ENCODE measurements at places on chromosomes 5 and 9. TPM values are rescaled to one million over a fixed set of nuclear protein-coding genes. Genes with fewer than 3 reads are reported as not detected.

SHB gene
- total RNA-seq: 26.2 TPM

LCN6 gene
- total RNA-seq: not detected

PDLIM4 gene
- 40.4 TPM for total RNA-seq

PRR16 gene
- total RNA-seq: not detected

ACSL6 gene
- not detected for total RNA-seq

HTR4 gene
- not detected for total RNA-seq

AQP3 gene
- 1.3 TPM for total RNA-seq

SOX30 gene
- total RNA-seq: not detected

ADGRV1 gene
- not detected for total RNA-seq

ASPN gene
- total RNA-seq: not detected

TAF11L9 gene
- total RNA-seq: not detected

MED10 gene
- 27.8 TPM for total RNA-seq

SPATA31C1 gene
- total RNA-seq: not detected

TICAM2 gene
- total RNA-seq: 2.7 TPM

SLC25A2 gene
- total RNA-seq: 0.15 TPM

PDGFRB gene
- total RNA-seq: 0.69 TPM

SCGB3A2 gene
- not detected for total RNA-seq

OR13C9 gene
- total RNA-seq: not detected

ARHGEF28 gene
- total RNA-seq: 43.8 TPM

CHSY3 gene
- 1.2 TPM for total RNA-seq

AQP7 gene
- 0.07 TPM for total RNA-seq

FBXO4 gene
- total RNA-seq: 6.1 TPM

EPB41L4B gene
- total RNA-seq: 0.39 TPM

PRELID2 gene
- 11.9 TPM for total RNA-seq

SLC6A7 gene
- total RNA-seq: not detected

PCDHB16 gene
- total RNA-seq: 0.25 TPM

SLC22A4 gene
- 12.0 TPM for total RNA-seq

QRFP gene
- not detected for total RNA-seq

PGM5 gene
- total RNA-seq: 5.5 TPM

IL9 gene
- total RNA-seq: not detected

HMCN2 gene
- total RNA-seq: not detected

RUFY1 gene
- total RNA-seq: 41.1 TPM

CXCL14 gene
- not detected for total RNA-seq

PIP5KL1 gene
- total RNA-seq: 1.3 TPM

HSD17B3 gene
- total RNA-seq: not detected

HSDL2 gene
- 15.4 TPM for total RNA-seq

CEP120 gene
- 10.4 TPM for total RNA-seq

OTULINL gene
- total RNA-seq: 0.05 TPM

SWI5 gene
- total RNA-seq: 42.5 TPM

ABITRAM gene
- total RNA-seq: 7.2 TPM

CCNB1 gene
- total RNA-seq: 192 TPM

EQTN gene
- not detected for total RNA-seq

CAMK2A gene
- not detected for total RNA-seq

ZNF189 gene
- total RNA-seq: 9.4 TPM

C9 gene
- total RNA-seq: not detected

ELOVL7 gene
- 2.5 TPM for total RNA-seq

SPATA6L gene
- total RNA-seq: 0.94 TPM

LECT2 gene
- total RNA-seq: not detected

DOCK8 gene
- total RNA-seq: 3.0 TPM

TMEM215 gene
- total RNA-seq: not detected

IRX2 gene
- total RNA-seq: not detected

PTGER4 gene
- total RNA-seq: 73.7 TPM
